ENCODE measurements at places on chromosomes 4 and X. TPM values are rescaled to one million over a fixed set of nuclear protein-coding genes. Genes with fewer than 3 reads are reported as not detected.

The HSFX2 gene
- total RNA-seq: not detected

DNA sequence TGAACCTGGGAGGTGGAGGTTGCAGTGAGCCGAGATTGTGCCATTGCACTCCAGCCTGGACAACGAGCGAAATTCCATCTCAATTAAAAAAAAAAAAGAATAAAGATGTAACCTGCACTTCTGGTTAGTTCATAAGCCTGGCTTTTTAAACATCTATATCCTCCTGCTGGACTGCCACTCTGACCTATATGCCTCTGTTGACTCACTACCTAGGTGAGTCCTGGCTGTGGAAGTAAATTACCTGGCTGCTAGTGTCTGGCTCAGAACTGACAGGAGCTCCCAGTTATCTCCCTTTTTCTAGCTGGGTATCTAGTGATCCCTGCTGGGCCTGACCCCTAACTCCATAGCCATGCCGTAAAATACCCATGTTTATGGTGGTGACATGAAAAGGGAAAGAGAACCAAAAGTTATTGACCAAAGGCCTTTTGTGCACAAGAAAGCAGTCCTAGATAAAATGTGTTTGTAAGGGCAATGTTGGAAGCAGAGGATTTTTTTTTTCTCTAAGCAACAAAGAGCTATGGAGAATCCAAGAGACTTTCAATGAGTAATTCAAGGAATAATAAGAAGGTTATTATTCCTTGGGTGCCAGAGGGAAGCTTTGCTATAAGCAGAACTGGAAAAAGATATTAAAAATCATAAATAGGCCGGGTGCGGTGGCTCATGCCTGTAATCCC, 10.4 kb upstream of the G3BP2 start:
- H3K4me3 ChIP-seq: no peak overlapping the region
- H3K4me1 ChIP-seq: peaks cover 3% of the 10 kb centered on the region
- H3K27me3 ChIP-seq: no peaks in the 10 kb centered on the region
- no peaks in the 10 kb centered on the region for H3K36me3 ChIP-seq
- DNase-seq: no peak

The NFKB1 gene
- total RNA-seq: 21.6 TPM

- H3K4me1 ChIP-seq: peaks cover 11% of the 10 kb centered on the region
- DNase-seq: no peak
- no peak overlapping the region for H3K27ac ChIP-seq
- H3K4me3 ChIP-seq: no peak overlapping the region
- peaks cover 14% of the 10 kb centered on the region for H3K27me3 ChIP-seq
Observed at GRCh38 chr4:149885896-149886295, 70.3 kb upstream of the IQCM start.

GRCh38 chrX:85851418-85851817, 195.9 kb downstream of the CHM start:
- H3K4me1 ChIP-seq: no peaks in the 10 kb centered on the region
- DNase-seq: no peak
- H3K27ac ChIP-seq: no peak overlapping the region
- no peak overlapping the region for H3K4me3 ChIP-seq

GRCh38 chrX:44042751-44043150, 69.6 kb upstream of the NDP start:
- no peak for DNase-seq
- no peaks in the 10 kb centered on the region for H3K27me3 ChIP-seq
- no peak overlapping the region for H3K4me3 ChIP-seq
- no peak overlapping the region for H3K27ac ChIP-seq

- no peaks in the 10 kb centered on the region for H3K4me1 ChIP-seq
- no peak overlapping the region for H3K27ac ChIP-seq
- H3K4me3 ChIP-seq: no peak overlapping the region
Observed at GRCh38 chr4:154984616-154985015, 203.5 kb downstream of the RBM46 start.

GRCh38 chr4:68366600-68366999, 16.7 kb upstream of the YTHDC1 start:
- no peaks in the 10 kb centered on the region for H3K27me3 ChIP-seq
- no peak overlapping the region for H3K27ac ChIP-seq
- no peak overlapping the region for H3K4me3 ChIP-seq
- H3K4me1 ChIP-seq: peaks cover 23% of the 10 kb centered on the region

GRCh38 chr4:185719500-185719858, 92.5 kb downstream of the SORBS2 start:
- peak overlapping the region; percentile 84 for H3K27ac ChIP-seq
- no peak for DNase-seq
- H3K4me1 ChIP-seq: peaks cover 52% of the 10 kb centered on the region
- no peaks in the 10 kb centered on the region for H3K27me3 ChIP-seq
- H3K4me3 ChIP-seq: no peak overlapping the region

The AKAP4 gene
- not detected for total RNA-seq

DNA sequence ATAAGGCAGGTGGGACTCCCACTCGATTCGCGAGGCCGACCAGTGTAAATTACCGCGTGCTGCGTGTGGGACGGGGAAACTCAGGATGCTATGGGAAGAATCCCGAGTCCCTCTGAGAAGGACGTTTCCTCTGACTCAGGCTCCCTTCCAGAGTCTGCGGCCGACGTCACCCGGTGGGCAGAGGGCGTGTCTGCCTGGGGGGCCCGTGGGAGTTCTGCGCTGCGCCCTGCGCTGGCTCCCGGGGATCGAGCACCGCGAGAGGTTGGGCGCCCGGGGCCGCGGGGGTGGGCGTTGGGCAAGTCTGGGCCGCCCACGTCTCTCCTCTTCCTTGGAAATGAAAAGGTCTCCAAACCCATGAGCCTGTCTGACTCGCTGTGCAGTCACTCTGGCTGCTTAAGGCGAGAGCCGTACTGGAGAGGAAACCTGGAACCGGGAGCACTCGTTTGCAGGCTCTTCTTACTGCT, 568 bp downstream of the NIPAL1 start:
- H3K4me1 ChIP-seq: peaks cover 17% of the 10 kb centered on the region
- H3K27ac ChIP-seq: peak overlapping the region; percentile 76
- H3K36me3 ChIP-seq: no peaks in the 10 kb centered on the region
- no peak for DNase-seq

DNA sequence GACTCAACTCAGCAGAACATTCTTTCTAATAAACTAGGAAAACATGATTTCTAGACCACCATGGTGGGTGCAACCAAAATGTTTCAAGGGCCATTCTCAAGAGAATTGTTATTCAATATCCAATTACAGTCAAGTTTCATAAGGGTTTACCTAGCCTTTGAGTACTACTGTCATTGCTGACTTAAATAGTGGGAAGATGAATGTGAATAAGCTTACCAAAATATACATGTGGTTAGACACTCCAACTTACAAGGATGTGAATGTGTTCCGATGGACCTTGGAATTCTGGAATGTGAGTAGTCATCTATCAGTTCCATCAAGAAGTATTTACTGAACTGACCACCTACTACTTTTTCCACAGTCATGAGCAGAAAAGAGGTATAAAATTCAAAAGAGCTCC, 16.9 kb downstream of the SH3RF1 start:
- DNase-seq: no peak
- no peaks in the 10 kb centered on the region for H3K27me3 ChIP-seq
- peaks cover 98% of the 10 kb centered on the region for H3K4me1 ChIP-seq
- no peaks in the 10 kb centered on the region for H3K36me3 ChIP-seq
- peak overlapping the region; percentile 97 for H3K27ac ChIP-seq

The PITX2 gene
- not detected for total RNA-seq

DNA sequence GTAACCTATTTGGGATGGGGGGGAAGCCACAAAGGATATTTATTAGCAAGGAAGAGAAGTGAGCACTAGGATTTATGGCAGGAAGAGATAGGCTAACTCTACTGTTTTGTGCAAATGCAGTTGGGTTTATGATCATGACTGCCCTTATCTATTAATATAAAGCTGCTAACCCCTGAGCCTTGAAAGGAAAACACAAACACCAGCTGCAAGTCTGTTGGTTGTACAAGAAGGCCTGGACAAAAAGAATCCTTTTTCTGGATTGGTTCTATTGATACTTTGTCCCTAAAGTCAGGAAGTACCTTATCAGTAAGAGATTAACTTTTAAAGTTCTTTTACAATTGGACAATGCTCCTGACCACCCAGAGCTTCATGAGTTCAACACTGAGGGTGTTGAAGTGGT, 188.8 kb downstream of the LRBA start:
- no peak overlapping the region for H3K27ac ChIP-seq
- H3K4me3 ChIP-seq: no peak overlapping the region
- H3K36me3 ChIP-seq: peaks cover 19% of the 10 kb centered on the region
- peaks cover 4% of the 10 kb centered on the region for H3K4me1 ChIP-seq
- H3K27me3 ChIP-seq: no peaks in the 10 kb centered on the region

The ARHGAP36 gene
- not detected for total RNA-seq

DNA sequence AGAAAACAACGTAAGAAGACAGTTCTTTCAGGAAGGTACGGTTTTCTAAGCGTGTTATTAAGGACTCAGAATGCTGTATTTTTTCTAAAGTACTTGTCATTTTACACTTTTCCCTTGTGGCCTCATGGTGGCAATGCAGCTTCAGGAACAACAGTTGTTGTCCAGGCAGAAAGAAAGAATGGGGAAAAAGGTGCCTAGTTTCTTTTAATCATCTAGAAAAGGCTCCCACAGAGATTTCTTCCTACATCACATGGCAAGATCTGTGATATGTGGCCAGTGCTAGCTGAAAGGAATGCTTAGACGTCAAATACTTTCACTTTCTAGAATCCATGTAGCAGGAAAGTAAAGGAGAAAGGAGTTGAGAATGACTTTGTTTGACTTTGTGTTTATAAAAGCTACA, 49.0 kb upstream of the TRAM1L1 start:
- H3K27me3 ChIP-seq: no peaks in the 10 kb centered on the region
- peak overlapping the region; percentile 46 for H3K4me3 ChIP-seq
- H3K27ac ChIP-seq: no peak overlapping the region
- no peak for DNase-seq

DNA sequence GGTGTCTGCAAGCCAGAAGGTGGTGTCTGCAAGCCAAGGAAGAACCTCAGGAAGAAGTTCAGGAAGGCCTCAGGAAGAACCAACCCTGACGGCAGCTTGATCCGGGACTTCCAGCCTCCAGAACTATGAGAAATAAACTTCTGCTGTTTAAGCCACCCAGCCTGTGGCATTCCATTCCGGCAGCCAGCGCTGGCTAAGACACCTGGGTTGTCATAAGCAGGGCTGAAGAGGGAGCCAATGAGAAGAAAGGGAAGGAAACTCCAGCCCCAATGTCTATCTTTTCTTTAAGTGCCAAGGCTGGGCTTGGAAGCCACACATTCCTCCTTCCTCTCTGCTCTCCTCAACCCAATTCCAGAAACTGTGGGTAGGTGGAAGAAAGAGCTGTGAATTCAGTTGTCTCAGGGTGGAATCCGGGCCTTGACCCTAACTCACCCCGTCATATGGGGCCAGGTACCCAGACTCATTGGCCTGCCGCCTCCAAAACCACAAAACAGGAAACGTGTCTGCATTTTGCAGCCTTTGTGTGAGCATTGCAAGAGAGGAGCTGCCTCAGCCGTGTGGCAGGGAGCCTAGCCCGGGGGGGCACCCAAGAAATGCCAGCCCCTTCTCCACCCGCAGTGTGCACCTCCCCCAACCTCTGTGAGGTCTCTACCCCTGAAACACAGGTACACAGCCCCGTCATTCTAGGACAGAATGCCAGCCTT, 26.8 kb downstream of the CRMP1 start:
- H3K4me1 ChIP-seq: peaks cover 15% of the 10 kb centered on the region
- no peak for DNase-seq

The ADGRL3 gene
- 19.6 TPM for total RNA-seq

GRCh38 chr4:3791910-3792542, 25.8 kb downstream of the ADRA2C start:
- H3K4me1 ChIP-seq: no peaks in the 10 kb centered on the region
- H3K36me3 ChIP-seq: no peaks in the 10 kb centered on the region
- no peak overlapping the region for H3K27ac ChIP-seq

- no peak overlapping the region for H3K4me3 ChIP-seq
- no peaks in the 10 kb centered on the region for H3K27me3 ChIP-seq
- no peak overlapping the region for H3K27ac ChIP-seq
- no peak for DNase-seq
Observed at GRCh38 chr4:25962393-25962792, 48.4 kb downstream of the SMIM20 start.

- H3K4me1 ChIP-seq: peaks cover 4% of the 10 kb centered on the region
- DNase-seq: no peak
- H3K27ac ChIP-seq: peak overlapping the region; percentile 96
- no peaks in the 10 kb centered on the region for H3K27me3 ChIP-seq
Observed at GRCh38 chrX:119573840-119574393, 446 bp upstream of the UBE2A start.

- no peaks in the 10 kb centered on the region for H3K27me3 ChIP-seq
- no peak overlapping the region for H3K4me3 ChIP-seq
- H3K36me3 ChIP-seq: peaks cover 2% of the 10 kb centered on the region
- no peaks in the 10 kb centered on the region for H3K4me1 ChIP-seq
Observed at GRCh38 chr4:116066711-116067245, 953.4 kb upstream of the NDST4 start.

The CA5B gene
- 4.5 TPM for total RNA-seq

The RNF128 gene
- total RNA-seq: not detected

DNA sequence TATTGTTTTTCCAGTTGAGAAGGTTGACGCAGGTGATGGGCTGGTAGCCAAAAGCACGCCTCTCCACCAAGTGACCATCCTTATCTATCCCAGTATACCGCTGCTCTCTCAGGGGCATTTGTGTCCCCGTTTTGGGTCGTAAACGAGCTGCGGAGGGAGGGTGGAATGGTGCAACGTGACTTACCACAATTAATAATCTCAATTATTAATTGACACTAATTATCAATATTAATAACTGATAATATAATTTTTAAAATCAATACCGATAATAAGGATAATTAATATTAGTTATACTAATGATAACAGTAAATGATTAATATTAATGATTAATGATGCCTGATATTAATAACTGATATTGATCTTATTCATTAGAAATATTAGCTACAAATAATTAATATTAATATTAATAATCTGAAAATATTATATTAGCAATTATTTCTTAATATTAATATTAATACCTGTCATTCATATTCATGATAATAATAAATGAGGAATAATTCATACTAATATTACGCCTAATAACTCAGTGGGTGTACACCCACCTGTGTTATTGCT, 56.1 kb downstream of the OTOP1 start:
- H3K36me3 ChIP-seq: no peaks in the 10 kb centered on the region
- no peak overlapping the region for H3K4me3 ChIP-seq
- no peak for DNase-seq
- H3K27ac ChIP-seq: no peak overlapping the region
- H3K4me1 ChIP-seq: no peaks in the 10 kb centered on the region

The SPIN4 gene
- 3.8 TPM for total RNA-seq

The PAGE1 gene
- not detected for total RNA-seq

DNA sequence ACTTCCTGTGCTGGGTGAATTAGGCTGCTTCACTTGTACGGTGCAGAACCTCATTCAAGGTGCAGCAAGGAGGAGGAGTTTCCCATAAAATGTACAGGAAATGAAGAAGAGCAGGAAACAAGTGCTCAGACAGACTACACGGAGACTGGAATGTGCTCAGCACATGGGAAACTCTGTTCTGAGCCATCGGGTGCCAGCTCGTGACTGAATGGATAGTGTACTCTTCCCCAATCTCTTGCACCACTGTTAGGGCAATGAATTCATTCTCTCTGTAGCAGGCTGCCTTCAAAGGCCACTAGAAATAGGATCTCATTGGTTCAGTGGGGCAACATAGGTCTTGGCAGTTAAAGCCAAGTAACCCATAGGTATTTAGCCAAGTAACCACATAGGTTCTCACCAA, 200.0 kb upstream of the LDB2 start:
- peaks cover 8% of the 10 kb centered on the region for H3K4me1 ChIP-seq
- H3K36me3 ChIP-seq: no peaks in the 10 kb centered on the region
- peaks cover 3% of the 10 kb centered on the region for H3K27me3 ChIP-seq
- H3K4me3 ChIP-seq: no peak overlapping the region

- no peak for DNase-seq
- no peaks in the 10 kb centered on the region for H3K36me3 ChIP-seq
- no peak overlapping the region for H3K4me3 ChIP-seq
Observed at GRCh38 chrX:63746278-63746677, 38.7 kb downstream of the ARHGEF9 start.

GRCh38 chrX:42824541-42824940, 46.6 kb upstream of the PPP1R2C start:
- DNase-seq: no peak
- no peak overlapping the region for H3K27ac ChIP-seq
- H3K27me3 ChIP-seq: no peaks in the 10 kb centered on the region
- H3K36me3 ChIP-seq: no peaks in the 10 kb centered on the region
- H3K4me3 ChIP-seq: no peak overlapping the region

Measured in chondrocyte (in vitro differentiated cells).